LHCN-M2 (cell line): ENCODE measurements at places on chromosomes 5 and 9.

DNA sequence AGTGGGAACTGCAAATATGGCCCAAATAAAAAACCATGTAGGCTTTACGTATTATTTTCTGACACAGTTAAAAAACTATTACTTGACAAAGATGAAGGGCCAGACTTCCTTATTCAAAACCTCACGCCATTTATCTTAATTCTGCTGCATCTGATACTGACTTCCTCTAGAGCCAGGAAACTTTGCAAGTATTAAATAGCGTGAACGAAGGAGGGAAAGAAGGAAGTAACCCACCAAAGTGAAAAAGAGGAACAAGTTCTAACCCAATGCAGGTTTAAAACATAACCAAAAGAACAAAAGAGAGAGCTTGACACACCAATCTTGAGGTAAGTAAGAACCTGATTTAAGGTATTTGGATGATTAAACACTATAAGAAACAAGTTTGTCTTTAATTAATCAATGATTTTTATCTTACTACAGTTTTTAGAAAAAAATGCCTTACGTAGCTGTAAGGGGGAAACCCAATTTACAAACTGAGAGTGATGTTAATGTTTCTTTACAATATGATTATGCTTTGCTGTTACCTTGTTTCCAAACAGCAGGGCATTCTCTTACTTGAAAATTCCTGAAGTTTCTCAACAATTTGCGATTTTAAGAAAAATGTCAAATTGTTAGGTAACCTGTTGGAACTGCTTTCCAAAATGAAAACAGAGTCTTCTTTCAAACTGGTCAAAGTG lies at the start of gene GAPT:
GAPT (plus strand) TSS at position 220 of the 677 bp plus-strand sequence. CDS start 3,102 bp downstream, outside the sequence.
- no peak for DNase-seq

DNA sequence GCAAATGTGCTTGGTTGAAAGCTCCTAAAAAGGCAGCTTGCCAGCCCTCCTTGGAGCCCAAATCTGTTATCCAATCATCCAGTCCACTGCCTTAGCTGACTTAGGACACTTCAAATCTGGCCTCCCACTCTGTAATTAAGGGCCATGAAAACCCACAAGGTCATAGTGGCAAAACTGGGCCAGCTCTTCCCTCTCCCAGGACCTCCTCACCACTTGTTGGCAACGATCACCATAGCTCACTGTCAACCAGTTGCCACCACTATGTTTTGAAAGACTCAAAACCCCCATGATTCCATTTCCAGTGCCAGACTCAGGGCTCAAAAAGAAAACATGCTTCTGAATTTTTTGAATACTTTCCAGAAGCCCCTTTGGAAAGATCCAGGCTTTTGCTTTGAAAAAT lies 107.5 kb downstream of the NREP start:
- DNase-seq: no peak

GRCh38 chr5:143229426-143229895 lies 174.0 kb downstream of the NR3C1 start:
- no peak for DNase-seq

DNA sequence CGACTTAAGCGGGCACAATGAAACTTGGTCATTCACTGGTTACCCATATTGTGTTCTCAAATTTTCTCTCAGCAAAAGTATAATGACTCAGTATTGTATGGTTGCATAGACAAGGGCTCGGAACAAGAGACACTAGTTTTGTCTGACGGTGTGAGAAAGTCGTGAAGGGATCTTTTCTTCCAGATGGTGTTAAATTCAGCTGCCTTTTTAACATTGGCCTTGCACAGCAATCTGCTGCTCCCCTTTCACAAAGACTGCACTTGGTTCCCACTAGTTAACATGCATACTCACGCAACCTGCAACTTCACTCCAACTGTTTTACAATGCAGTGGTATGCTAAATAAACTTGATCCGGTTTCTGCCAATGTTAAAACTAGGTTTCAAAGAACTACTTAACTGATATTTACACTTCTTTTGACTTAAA lies 219.2 kb downstream of the MEF2C start:
- no peak for DNase-seq

GRCh38 chr9:10079284-10079964 lies 533.4 kb downstream of the PTPRD start:
- DNase-seq: no peak

GRCh38 chr5:127163750-127164149 lies 90.4 kb upstream of the C5orf63 start:
- DNase-seq: no peak

DNA sequence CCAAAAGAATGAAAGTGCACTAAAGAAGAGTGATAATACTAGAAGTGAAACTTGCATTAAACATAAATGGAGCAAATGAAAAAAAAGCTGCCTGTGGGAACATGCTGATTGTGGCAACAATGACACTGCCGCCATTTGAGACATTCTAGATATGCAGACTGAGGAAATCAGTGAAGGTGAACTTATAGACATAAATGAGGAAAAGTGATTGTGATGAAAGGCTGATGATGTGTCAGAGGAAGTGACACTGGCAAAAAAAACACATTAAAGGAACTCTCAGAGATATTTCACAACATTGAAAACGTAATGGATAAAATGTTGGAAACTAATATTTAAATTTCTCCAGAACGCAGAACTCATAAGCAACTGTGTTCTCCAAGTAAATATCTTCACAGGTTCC lies 1.2 kb downstream of the ERCC8 start:
- no peak for DNase-seq

DNA sequence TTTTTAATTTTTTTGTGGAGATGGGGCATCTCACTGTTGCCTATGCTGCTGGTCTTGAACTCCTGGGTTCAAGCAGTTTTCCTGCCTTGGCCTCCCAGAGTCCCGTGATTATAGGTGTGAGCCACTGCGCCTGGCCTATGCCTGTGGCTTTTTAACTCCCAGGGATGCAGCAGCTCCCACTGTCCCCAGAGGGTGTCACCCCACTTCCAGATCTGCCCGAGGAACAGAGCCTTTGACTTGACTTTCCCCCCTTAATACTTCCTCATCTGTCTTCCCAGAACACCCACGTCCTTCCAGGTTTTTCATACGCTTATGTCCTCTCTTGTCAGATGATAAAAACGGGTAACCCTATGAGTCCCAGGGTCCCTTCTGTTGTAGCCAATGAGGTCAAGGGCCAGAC lies 7.6 kb upstream of the PRRC2B start:
- no peak for DNase-seq

DNA sequence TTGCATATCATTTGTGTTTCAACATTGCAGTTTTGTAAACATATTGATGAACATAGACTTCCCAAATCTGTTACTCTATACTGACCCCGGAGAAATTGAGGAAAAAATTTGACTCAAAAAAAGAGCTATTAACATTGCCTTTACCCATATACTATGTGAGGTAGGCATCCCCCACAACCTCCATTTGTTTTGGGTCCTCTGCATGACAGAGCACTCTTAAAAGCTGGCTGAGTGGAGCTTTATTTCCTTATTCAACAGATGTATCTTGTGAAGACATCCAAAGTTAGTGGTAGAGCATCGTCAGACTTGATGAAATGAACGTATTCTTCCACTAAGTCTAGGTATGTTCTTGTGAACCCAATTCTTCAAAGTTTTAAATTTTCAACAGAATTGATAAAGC lies 310.5 kb downstream of the CDH9 start:
- DNase-seq: no peak

- DNase-seq: no peak
These were observed 402.9 kb downstream of the ENC1 start for GRCh38 chr5:74237571-74238145.

DNA sequence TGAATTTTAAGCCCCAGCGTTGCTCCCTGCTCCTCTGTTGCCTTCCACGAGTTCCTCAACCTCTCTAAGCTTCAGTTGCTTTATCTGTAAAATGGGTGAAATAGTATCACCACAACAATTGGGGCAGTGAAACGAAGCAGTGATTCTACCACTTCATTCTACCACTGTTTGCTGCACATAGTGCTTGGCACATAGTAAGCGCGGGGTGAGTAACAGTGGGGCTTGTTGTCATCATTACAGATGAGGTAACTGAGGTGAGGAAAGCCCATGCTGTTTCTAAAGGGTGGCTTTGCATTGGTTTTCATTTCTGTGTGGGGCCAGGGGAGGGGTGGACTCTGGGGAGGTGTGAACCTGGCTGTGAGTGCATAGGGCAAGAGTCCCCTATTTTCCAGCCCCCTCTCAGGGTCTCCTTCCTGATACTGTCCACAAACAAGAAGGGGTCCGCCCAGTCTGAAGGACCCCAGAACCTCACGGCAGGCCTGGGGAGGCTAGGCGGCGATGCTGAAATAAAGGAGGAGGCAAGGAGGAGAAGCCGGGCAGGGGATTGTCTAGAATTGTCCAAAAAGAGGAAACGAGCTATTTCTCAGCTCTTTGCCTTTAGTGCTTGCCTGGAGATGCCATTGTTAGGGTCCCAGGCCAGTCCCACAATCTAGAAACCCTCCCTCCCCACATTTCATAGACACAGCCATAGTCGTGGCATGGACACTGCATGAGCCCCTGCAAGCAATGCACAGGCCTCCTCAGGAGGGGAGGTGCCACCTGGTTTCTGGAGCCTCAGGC lies 65.6 kb downstream of the IL6ST start:
- DNase-seq: no peak
